ENCODE measurements at places on chromosomes 11 and 22. TPM values are rescaled to one million over a fixed set of nuclear protein-coding genes. Genes with fewer than 3 reads are reported as not detected.

- H3K27me3 ChIP-seq, result no peaks in the 10 kb centered on the region
- H3K4me3 ChIP-seq, result no peak overlapping the region
- H3K4me1 ChIP-seq, result no peaks in the 10 kb centered on the region
- no peak overlapping the region for H3K27ac ChIP-seq
- H3K36me3 ChIP-seq, result no peaks in the 10 kb centered on the region
These were observed 3.7 kb downstream of the OR8B2 start for GRCh38 chr11:124380585-124380984.

DNA sequence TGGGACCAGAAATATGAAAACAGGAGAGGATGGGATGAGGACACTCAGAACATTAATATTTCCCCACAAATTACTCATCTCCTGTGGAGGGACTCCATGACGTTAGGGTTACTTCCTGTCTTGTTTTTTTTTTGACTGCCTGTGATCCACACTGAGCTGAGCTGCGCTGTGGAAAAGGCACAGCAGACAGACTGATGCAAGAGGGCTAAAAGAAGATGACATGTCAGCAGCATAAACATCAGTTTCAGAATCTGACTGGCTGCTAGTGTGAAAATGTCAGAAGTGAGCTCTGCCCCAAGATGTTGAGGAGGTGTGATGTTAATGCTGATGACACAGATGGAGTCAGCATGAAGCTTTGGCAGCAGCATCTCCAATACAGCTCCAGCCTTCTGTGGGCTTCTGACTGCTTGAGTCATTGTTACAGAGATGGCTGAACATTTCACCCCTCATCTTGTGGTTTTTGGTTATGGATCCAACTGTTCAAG is 286.8 kb downstream of the BLID start:
- H3K27ac ChIP-seq, result no peak overlapping the region
- peaks cover 3% of the 10 kb centered on the region for H3K4me1 ChIP-seq
- peak; percentile 7 for DNase-seq
- H3K27me3 ChIP-seq, result no peaks in the 10 kb centered on the region

DNA sequence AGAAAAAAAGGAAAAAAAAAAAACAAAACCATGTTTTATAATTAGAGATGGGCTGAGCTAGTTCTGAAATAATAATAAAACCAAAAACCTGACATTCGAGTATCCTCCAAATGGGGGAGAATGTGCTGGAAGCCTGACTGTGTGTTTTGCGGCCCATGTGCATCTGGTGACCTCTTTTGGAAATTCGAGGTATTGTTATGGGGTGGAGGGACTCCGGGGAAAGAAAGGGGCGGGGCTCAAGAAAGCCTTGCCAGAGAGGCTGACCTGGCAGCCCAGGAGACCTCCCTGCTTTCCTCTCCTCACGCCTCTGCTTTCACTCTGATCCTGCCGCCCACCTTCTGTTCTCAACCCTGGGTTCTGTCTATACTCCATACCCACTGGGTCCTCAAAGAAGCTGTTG is 72.9 kb downstream of the CTTN start:
- no peak overlapping the region for H3K4me3 ChIP-seq
- H3K27ac ChIP-seq, result no peak overlapping the region
- no peaks in the 10 kb centered on the region for H3K27me3 ChIP-seq
- H3K4me1 ChIP-seq, result peaks cover 7% of the 10 kb centered on the region

DNA sequence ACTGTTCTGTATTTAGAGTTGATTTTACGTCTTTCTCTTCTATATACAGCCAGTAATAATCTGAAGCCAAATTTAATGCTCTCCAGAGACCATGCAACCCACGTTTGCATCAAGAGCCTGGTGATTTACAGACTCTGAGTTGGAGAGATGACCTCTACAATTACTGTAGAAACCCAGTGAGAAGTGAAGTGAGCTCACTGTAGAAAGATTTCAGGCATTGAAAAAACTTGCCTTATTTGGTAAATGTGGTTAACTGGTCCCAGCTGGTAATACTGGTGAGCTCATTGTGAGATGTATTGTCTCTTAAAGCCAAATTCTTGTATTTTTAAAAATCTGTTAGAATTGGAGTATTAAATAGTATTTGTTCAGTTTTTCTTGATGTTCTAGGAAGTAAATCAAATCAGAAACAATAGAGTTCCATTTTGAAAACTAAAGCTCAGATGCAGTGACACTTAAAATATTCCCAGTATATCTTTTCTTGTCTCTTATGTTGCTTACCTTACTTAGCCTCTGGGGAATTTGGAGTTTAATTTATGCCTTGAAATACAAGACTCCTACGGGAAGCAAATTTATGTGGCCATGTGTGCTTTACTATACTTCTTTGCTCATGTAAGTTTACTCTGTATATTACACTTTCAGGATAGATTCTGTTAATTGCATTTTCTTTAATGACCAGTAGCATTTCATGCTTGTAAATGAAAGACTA is 189.9 kb downstream of the ARHGAP42 start:
- DNase-seq, result no peak
- H3K27ac ChIP-seq, result peak overlapping the region; percentile 58

- no peaks in the 10 kb centered on the region for H3K27me3 ChIP-seq
- DNase-seq, result no peak
- peaks cover 11% of the 10 kb centered on the region for H3K36me3 ChIP-seq
- H3K27ac ChIP-seq, result no peak overlapping the region
- H3K4me3 ChIP-seq, result no peak overlapping the region
These were observed 137.6 kb upstream of the SEZ6L start for GRCh38 chr22:26031641-26032040.

DNA sequence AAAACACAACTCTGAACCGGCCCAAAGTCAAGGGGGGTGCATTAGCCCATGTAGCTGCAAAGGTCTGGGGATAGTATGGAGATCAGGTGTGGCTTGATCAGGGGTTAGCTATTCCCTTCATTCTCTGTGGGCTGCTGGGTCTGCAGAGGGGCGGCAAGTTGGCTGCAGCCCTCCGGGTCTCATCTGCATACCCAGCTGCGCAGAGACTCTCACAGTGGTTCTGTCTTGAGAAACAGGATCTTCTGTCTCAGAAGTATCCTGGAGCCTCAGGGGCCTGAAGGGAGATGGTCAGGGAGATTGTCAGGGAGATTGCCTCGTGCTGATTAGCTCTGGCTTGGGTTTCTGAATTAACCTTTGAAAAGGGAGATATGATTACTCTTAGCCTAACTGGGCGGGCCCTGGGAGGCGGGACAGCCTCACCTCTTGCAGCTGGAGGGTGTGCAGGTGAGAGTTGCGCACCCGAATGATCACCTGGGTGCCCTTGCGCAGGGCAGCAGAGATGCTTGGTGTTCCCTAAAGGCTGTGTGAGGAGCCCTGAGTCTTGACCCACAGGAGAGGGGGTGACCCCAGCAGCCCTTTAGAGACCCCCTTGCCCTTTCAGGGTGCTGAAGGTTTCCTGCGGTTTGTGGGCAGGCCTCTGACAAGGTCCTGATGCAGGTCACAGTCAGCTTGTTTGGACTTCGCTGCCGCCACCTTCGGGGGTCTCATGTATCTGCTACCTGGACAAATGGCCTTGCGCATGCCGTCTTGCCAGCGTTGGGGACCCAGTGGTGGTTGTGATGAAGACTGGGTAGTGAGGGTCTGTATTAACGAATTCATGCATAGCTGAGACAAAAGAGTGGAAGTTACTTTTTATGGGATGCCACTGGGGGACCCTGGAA is 7.3 kb downstream of the ARHGAP8 start:
- no peaks in the 10 kb centered on the region for H3K4me1 ChIP-seq
- H3K27ac ChIP-seq, result no peak overlapping the region
- H3K4me3 ChIP-seq, result no peak overlapping the region
- no peaks in the 10 kb centered on the region for H3K36me3 ChIP-seq
- H3K27me3 ChIP-seq, result no peaks in the 10 kb centered on the region

DNA sequence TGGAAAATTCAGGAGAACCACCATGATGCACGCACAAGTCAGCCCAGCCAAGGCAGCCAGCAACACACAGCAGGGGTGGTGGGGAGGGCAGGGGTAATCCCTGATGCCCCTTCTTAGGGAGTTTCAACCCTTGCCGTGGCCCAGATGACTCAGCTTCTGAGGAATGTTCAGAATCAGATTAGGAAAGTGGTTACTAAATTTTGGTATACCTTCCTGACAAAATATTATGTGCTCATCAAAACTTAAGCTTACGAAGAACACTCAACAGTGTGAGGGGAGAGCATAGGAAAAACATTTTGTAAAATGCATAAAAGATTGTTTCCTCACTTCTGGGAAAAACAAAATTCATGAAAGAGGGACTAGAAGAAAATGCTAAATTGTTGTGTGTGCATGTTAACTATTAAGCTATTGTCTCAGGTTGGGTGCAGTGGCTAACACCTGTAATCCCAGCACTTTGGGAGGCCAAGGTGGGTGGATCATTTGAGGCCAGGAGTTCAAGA is 32.1 kb downstream of the SERPIND1 start:
- H3K27ac ChIP-seq, result no peak overlapping the region
- no peaks in the 10 kb centered on the region for H3K4me1 ChIP-seq
- H3K27me3 ChIP-seq, result no peaks in the 10 kb centered on the region
- H3K36me3 ChIP-seq, result peaks cover 65% of the 10 kb centered on the region
- H3K4me3 ChIP-seq, result no peak overlapping the region

- H3K4me3 ChIP-seq, result peak overlapping the region; percentile 90
- no peak for DNase-seq
- H3K27me3 ChIP-seq, result no peaks in the 10 kb centered on the region
- peak overlapping the region; percentile 47 for H3K27ac ChIP-seq
These were observed 14.4 kb downstream of the KCNJ5 start for GRCh38 chr11:128905345-128906184.

DNA sequence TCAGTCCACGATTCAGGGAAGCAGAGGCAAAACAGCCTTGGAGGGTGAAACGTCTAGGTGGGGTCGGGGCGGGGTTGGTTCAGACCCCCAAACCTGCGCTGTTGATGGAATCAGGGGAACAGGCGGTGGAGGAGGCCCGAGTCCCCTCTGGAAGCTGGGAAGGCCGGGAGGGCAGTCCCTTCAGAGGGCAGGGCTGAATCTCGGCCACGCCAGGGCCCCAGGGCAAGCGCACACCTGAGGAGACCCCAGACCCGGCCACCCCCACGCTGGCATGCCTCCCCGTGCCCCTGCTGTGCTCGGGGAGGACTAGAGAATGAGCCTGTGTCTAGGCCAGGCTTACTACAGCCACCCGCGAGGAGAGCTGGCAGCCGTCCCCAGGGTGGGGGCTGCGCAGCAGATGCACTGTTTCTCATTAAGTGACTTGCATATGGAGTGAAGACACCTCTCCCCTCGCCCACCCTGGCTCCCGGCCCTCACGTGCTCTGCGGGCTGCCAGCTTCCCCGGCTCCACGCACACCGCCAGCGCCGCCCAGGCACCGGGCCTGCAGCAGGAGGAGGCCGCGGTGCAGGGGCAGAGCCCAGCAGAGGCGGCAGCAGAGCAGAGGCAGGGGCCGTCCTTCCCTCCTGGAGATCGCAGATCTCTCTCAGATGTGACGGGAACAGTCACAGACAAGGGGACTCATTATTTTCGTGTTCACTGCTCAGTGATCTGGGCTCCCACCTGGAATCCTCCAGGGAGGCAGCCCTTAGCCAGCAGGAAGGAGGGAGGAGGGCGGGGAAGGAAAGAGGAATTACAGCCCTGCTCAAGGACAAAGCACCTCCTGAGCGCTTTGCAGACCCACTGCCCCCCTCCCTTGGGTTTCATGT is 47.1 kb upstream of the OPCML start:
- no peak overlapping the region for H3K27ac ChIP-seq
- H3K4me1 ChIP-seq, result no peaks in the 10 kb centered on the region
- DNase-seq, result no peak
- no peak overlapping the region for H3K4me3 ChIP-seq

DNA sequence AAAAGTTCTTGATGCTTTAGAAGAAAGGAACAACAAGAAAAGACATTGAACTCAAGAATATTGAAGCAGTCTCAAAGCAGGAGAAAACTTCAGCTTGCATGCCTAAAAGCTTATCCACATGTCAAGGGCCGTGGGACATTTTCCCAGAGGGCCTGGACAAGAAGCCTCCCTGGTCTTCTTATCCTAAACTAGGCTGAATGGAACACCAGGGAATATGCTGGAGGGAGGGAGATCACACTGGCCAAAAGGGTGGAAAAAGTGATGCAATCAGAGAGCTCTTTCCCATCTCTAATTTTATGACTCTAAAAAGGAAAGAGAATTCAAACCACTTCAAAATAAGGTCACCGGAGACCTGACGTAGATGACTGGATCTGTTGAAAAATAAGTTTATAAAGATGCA is 107.2 kb downstream of the MPPED2 start:
- H3K4me3 ChIP-seq, result peak overlapping the region; percentile 53
- H3K4me1 ChIP-seq, result peaks cover 21% of the 10 kb centered on the region
- H3K27ac ChIP-seq, result peak overlapping the region; percentile 85
- no peaks in the 10 kb centered on the region for H3K36me3 ChIP-seq
- DNase-seq, result no peak
- H3K27me3 ChIP-seq, result no peaks in the 10 kb centered on the region

DNA sequence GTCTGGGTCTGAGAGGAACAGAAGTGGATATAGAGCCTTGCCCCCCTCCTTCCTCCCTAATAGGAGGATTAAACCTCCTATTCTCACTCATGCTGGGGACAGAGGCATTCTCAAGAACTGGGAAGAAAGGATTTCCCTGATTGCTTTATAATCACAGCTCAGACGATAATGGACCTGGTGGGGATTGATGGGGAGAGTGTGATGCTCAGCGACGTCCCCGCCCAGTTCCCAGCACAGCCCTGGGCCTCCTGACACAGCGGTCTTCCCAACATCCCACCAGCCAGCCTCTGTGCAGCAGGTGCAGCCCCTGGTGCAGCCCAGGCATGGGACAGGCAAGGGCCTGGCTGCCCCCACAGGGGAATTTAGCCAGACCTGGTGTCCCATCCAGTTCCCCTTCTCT is 28.4 kb downstream of the TRIM29 start:
- no peaks in the 10 kb centered on the region for H3K27me3 ChIP-seq
- no peak for DNase-seq
- H3K27ac ChIP-seq, result no peak overlapping the region
- H3K4me3 ChIP-seq, result no peak overlapping the region
- H3K36me3 ChIP-seq, result no peaks in the 10 kb centered on the region

DNA sequence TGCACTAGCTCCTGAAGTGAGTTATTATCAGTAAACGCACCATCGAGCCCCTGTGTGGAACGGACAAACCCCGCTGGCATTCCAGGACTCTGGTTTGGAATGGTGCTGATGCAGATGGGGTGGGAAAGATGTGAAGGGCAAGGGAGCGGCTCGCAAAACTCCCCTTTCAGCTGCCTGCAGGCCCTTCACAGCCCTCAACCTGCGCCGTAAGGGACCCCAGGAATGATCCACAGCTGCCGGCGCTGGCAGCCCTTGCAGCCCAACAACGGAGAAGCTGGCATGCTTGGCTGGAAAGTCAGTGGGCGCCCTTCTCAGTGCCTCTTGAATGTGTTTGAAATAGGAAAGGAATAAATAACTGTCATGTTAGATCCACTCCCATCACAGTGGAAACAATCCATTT is 1445.5 kb downstream of the BRD1 start:
- DNase-seq, result no peak
- H3K27me3 ChIP-seq, result no peaks in the 10 kb centered on the region
- H3K36me3 ChIP-seq, result no peaks in the 10 kb centered on the region
- no peak overlapping the region for H3K27ac ChIP-seq

GRCh38 chr22:48234011-48234410 is 1471.6 kb downstream of the TBC1D22A start:
- H3K27ac ChIP-seq, result no peak overlapping the region
- H3K36me3 ChIP-seq, result no peaks in the 10 kb centered on the region
- H3K4me3 ChIP-seq, result no peak overlapping the region
- no peak for DNase-seq
- H3K27me3 ChIP-seq, result no peaks in the 10 kb centered on the region

- H3K27me3 ChIP-seq, result no peaks in the 10 kb centered on the region
- H3K36me3 ChIP-seq, result no peaks in the 10 kb centered on the region
- no peak for DNase-seq
- H3K4me3 ChIP-seq, result no peak overlapping the region
These were observed 59.4 kb downstream of the PPFIBP2 start for GRCh38 chr11:7573193-7573557.

Gene GRM5
- total RNA-seq, result 8.6 TPM

Gene SCARF2
- 108 TPM for total RNA-seq

Gene RTN4RL2
- 0.35 TPM for total RNA-seq

Gene RFPL2
- not detected for total RNA-seq

Gene SERPIND1
- total RNA-seq, result not detected

Measured in thoracic aorta (tissue), 2 donors.